ENCODE measurements at places on chromosomes 11 and 22.

GRCh38 chr11:29957431-29957830 is 59.4 kb downstream of the KCNA4 start:
- no peak for DNase-seq

DNA sequence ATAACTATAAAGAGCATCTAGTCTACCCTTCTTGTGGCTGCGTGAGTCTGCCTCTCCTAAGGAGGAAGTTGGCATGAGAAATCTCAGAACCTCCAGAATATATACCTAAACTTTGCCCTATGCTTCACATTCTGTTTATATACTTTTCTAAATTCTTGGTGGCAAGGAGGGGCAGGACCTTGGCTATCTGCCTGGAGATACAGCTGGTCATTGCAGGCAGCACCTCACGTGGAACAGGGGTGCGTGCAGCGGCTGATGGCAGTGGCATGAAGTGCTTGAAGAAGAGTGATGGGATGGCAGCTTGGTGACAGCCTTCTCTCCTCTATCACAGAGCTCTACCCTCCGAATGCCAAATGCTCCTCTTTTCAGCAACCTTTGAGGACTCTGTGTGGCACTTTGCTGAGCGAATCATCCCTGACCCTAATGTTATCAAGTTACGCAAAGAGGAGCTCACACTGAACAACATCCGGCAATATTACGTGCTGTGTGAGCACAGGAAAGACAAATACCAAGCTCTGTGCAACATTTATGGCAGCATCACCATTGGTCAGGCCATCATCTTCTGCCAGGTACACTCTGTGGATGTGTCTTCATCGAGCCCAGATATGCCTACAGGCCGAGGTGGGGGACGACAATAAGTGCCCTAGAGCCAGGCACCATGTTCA is 12.5 kb downstream of the DDX25 start:
- DNase-seq, result no peak

DNA sequence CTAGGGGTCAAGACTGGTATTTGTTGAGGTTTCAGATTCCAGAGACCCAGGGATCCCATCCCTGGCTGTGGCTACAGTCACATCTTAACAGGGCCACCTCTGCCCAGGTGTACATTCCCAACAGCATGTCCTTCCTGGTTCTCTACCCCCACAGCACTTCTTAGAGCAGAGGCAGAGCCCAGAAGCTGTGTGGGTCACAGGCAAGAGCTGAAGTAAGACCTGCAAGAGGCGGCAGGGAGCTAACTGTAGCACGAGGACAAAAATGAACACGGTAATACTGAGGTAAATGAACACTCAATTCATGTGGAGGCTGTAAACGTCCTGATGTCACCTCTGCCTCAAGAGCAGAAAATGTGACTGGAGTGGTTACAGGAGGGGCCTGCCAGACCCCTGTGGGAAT is 21.7 kb upstream of the RAPSN start:
- DNase-seq, result no peak

DNA sequence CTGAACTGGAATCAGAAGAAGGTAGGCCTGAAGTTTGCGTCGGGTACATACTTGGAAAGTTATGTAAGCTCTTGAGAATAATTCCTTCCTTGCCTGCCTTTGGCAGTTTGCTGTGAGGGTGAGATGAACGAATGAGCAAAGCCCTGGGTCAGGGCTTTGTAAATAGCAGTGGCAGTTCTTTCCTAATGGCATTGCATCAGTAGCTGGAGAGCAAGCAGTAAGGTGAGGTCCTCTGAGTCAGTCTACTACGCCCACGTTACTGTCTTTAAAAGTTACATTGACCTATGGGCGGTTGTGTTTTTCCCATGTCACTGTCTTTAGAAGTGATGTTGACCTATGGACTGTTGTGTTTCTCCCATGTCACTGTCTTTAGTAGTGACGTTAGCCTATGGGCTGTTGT is 179.1 kb upstream of the E2F8 start:
- no peak for DNase-seq

DNA sequence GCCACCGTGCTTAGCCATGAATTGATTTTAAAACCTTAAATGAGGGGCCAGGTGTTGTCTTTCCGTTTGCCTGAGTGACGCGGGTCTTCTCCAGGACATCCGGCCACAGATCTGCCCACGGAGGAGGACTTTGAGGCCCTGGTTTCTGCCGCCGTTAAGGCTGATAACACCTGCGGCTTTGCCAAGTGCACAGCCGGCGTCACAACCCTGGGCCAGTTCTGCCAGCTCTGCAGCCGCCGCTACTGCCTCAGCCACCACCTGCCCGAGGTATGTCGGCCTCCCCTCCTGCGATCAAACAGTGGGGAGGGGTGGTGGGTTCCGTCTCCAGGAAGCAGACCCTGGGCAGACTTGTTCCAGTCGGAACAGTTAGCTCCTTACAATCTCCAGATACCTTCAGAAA is 34.4 kb downstream of the IGHMBP2 start:
- DNase-seq, result no peak

DNA sequence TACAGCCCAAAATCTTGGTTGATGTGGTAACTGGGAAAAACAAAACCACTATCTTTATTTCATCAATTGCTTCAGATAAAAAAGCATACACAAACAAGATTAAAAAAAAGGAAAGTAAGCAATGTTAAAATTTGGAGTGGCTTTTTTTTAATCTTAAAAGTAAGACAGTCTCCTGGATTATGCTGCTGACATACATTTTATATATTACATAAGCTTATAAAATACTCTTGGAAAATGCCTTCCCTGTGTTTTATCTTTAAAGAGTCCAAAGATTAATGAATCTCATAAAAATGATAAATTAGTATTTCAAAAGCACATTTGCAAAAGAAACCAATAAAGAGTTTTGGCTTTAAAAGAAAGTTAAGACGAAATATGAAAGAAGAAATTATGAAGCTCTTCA is 132.7 kb downstream of the DLG2 start:
- DNase-seq, result no peak

GRCh38 chr11:37755521-37755920 is 1157.5 kb upstream of the RAG2 start:
- DNase-seq, result no peak

GRCh38 chr11:69496631-69497220 is 15.3 kb downstream of the LINC01488 start:
- DNase-seq, result no peak

DNA sequence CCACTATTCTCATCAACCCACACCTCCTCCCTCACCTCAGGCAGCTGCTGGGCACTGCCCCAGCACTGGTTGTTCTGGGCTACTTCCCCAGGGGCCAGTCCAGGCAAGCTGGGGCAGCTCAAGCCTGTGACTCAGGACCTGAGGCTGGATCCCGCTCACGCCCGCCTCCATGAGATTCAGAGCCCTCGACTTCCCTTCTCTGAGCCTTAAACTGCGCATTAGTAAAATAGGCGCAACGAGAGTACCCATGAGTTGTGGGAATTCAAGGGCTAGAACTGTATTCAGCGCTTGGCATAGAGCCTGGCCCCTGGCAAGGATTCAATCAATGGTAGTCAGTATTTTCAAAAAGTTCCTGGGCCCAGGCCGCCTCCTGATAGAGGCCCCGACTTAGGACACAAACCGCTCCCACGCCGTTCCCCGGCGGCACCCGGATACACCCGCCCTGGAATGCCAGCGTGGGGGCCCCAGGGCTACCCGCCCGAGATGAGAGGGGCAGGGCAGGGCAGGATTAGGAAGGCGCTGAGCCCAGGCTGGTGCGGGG is 723 bp upstream of the CD82 start:
- DNase-seq, result no peak

GRCh38 chr11:57461841-57462489 is 1.6 kb downstream of the RTN4RL2 start:
- no peak for DNase-seq

GRCh38 chr11:110599207-110599606 is 113.0 kb downstream of the ARHGAP20 start:
- DNase-seq, result no peak

DNA sequence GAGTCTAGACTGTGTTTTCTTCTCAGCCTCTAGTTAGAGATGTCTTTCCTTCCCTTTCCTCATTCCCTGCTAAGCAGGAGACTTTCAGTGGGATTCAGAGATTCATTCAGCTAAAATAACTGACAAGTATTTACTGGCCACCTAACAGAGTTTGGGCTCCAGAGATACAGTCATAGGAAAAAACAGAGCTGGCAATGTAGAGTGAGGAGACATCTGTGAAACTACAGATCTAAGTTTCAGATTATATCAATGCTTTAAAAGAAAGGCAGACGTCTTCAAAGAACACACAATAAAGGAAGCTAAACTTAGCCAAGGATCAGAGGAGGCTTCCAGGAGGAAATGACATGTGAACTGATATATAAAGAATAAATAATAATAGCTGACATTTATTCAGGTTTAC is 355.6 kb upstream of the DDI1 start:
- DNase-seq, result no peak

DNA sequence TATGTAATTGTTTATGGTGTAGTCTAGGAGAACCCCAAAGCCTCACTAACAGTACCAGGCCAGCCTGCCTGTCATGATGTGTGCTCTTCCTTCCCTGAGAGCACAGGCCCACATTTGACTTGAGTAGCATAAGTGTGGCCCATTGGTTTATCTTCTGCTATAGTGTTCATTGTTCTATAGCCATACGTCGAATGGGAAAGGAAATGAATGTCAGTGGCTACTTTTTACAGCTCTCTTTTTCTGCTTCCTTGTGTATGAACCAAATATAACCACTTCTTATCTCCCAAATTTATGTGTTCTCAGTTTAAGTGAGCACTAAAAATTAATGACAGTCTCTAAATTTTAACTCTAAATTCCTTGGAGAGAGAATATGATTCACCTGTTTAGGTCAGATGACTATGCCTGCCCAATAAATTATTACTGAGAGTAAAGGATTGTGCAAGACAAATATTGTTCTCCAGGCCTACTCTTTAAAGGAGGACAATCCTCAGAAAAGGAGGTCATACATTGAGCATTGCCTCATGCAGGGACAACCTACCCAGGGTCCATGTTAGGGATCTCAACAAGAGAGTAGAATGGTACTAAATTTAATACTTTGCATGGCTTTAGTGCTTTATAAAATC is 222.9 kb upstream of the ARHGAP20 start:
- DNase-seq, result no peak

- no peak for DNase-seq
Measured at GRCh38 chr22:45995405-45996101, 18.6 kb upstream of the WNT7B start.

DNA sequence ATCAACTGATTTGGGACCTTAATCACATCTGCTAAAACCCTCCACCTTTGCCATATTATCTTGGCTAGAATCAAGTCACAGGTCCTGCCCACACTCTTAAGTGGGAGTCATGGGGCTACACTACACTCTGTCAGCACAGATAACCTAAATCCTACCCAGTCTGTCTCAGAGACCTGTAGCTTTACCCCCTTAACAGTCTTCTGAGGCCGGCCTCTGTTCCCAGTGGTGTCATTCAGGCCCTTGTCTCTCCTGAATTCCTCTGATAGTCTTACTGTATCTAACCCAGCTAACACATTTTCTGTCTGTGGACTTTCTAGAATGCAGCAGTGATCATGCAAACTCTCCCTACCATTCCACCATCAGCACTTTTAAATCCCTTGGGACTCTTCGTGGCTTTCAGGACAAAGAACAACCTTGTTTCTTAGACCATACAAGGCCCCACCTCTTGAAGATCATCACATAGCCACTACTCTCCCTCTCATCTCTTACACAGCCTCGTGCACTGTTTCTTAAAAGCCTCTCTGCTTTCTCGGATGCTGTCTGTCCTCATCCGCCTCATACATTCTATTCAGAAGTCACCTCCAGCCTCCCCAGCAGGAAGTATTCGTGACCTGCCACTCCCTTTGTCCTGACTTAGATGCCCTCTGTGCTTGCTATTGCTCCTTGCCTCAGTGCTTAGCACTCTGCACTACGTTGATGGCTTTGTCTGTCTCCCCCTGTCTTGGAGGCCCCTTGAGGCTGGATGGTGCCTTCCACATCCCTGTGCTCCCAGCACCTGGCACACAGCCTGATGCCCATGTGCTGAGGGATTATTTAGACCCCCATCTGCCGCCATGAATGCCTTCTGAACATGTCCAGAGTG is 57.9 kb downstream of the PANX1 start:
- DNase-seq, result no peak

DNA sequence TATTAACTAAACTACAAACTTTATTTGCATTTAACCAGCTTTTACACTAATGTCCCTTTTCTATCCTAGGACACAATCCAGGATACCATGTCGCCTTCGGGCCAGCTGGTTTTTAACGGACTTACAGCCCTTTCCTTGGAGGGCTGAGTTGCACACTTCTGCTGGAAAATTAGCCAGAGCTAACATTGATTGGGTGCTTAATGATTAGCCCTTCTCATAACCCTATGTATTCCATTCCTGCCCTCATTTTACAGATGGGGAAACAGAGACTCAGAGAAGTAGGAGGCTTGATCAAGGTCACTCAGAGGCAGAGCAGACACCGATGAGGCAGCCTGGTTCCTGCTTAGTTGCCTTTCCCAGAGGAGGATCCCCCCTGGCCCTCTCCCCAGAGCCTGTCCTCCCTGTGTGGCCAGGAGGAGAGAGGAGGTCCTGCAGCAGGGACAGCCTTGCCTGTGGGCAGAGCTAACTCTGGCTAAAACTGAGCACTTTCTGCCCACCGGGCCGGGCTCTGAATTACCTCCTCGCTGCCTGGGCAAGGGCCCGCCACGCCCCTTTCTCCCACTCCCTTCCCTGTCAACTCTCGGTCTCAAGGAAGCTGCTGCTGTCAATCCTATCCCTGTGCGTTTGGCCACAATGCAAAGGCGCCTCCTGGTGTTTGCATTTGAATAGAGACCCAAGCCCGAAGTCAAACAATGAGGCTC is 59.6 kb upstream of the PAX6 start:
- DNase-seq, result peak; percentile 35

DNA sequence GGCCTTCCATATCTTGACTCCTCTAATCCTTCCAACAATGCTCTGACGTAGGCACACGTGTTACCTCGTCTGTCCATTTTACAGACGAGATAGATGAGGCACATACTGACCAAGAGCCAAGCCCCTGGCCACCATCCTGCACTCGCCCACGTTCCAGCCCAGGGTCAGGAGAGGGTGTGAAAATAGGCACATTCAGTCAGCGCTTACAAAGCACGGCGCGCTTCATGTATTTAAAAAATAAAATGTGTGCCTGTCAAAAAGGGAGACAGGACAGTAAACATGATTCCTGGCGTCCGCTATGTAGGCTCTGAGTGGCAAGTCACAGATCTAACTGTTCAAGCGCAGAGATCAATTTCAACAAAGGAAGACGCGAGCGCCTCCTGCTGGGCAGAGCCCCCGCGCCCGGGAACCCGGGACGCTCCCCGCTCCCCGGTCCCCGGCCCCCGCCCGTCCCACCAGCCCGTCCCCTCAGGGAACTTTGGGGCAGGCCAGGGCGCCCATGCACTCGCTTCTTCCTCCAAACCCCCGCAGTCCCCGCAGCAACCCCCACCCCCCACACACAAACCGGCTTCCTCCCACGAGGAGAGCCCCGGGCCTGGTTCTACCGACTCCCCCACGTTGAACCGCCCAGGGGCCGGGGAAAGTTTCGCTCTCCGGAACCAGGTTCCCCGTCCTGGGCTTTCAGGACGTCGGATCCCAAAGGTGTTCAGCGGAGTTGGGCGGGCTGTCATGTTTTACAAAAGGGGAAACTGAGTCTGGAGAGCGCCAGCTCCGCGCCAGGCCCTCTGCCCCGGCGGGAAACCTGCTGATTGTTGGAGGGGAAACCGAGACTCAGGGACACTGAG is 10.4 kb upstream of the C1QTNF6 start:
- peak; percentile 94 for DNase-seq
